GM03348 (cell line): ENCODE measurements at places on chromosomes 12 and 14.

DNA sequence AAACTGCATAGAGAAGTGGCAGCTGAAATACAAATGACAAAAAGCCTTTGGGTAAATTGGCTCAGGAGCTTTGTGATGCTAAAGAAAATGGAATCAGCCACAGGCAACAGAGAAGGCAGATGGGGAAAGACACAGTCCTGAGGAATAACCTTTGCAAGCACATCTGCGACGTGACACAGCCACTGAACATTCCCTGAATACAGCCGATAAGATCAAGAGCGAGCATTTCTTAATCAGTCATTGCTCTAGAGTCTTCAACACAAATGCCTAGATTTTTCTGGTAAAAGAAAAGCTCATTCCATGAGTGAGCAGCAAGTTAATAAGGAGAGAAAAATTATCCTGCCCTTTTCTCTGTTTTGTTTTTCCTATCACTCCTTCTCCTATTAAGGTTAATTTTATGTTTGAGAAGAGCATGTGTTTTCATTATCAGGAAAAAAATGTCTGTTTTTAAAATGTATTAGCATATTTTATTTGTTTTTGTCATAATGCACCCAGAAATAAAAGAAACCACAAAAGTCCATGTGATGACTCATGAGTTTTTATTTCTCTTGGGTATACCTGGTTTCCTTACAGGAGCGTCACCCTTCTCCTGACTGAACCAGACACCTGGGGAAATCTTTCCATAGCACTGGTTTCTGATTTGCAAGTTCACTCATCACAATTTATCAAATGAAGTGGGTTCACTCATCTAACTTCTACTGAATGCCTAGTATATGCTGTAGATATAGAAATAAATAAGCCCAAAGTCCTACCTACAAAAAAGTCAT, 45.4 kb upstream of the PCED1B start:
- no peak for DNase-seq

GRCh38 chr12:47935184-47935583, 28.2 kb upstream of the TMEM106C start:
- DNase-seq, result peak; percentile 92

DNA sequence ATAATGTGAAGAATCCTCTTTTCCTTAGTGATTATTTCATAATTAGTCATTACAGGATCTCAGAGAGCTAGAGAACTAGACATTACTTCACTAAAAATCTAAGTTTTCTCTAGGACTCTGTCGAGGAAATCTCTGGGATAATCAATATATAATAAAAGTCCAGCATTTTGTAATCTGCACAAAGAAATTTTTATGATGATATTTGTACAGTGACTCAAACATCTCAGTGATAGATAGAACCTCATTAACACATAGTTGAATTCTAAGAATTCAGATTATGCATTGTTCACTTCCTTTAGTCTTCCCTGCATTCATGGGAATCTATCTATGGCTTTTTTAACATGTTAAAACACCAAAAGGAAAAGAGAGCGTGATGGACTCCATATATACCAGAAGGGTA, 11.0 kb downstream of the ITPR2 start:
- DNase-seq, result peak; percentile 11

DNA sequence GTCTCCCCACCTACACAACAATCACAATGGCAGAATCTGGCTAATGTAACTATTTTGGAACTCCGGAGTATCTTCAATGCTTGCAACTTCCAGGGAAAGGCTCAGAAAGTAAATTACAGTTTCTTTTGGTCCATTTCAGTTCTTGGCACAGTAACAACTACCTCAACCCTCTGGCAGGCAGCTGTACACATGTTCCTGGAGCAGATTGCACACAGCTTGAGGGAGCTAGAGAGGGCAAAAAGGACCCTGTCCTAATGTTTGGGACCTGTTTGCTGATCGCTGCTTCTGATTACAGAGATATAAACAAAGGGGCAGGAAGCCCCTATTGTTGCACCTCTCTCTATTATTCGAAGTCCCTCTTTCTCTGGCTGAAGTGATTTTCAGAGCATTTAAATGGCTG, 35.2 kb upstream of the SLC38A1 start:
- no peak for DNase-seq

DNA sequence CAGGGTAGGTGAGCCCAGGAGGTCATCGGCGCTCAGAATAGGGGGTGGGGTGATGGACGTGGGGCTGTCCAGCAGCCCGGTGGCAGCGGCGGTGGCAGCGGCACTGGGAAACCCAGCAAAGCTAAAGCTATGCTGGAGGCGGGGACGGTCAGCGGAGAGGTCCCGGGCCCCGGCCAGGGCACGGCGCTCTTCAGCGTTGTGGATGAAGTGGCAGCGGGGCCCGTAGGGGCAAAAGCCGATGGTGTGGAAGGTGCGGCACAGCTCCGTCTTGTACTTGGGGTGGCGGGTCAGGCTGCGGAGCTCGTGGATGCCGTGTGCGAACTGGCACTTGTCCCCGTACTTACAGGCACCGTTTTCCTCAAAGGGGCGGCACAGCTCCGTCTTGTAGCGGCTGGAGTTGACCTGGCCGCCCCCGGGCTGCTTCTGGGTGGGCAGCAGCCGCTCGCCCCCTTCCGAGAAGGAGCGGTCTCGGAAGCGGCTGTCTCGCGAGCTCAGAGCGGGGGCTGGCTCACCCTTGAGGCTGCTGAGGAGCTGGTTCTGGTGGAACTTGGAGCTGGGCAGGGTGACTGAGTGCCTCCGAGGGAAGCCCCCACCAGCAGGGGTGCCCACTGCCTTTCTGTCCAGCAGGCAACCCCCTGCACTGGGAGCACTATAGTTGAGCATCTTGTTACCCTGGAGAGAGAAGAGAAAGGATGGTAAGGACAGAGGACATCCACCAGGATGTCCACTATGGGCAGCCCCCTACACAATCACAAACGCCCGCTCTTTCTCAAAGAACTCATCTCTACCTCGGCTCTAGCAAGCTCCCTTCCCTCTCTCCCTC, 2.8 kb downstream of the ZFP36L1 start:
- no peak for DNase-seq

- DNase-seq, result no peak
Observed at GRCh38 chr14:100674897-100675619, 51.6 kb upstream of the DLK1 start.

GRCh38 chr14:53851394-53852090, 105.1 kb downstream of the BMP4 start:
- DNase-seq, result no peak

GRCh38 chr12:13631873-13632272, 349.5 kb downstream of the GRIN2B start:
- no peak for DNase-seq

- no peak for DNase-seq
Observed at GRCh38 chr12:112148031-112148513, 22.7 kb downstream of the TRAFD1 start.

DNA sequence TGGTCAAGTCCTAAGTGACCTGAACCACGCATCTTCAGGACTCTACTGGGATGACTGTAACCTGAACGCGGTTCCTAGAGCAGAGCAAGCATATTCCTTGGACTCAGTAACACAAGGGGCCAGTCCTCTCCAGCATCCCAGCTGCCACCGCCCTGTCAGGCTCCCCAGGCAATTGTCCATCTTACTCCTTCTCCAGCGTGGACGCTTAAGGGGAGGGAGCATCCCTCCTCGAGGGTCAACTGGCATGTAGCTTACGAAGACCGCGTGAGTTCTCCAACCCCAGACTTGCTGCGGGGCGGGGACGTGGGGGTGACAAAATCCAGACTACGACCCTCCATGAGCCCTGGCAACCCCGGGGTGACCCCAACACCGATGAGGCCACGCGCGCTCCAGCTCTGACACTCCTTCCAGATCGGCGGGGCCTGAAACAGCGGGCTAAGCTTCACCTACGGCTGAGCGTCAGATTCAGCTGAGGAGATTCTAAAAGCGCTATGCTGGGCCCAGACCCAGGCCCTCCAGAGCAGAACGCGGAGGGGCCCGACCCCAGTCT, 846 bp upstream of the MTHFD1 start:
- peak; percentile 28 for DNase-seq

DNA sequence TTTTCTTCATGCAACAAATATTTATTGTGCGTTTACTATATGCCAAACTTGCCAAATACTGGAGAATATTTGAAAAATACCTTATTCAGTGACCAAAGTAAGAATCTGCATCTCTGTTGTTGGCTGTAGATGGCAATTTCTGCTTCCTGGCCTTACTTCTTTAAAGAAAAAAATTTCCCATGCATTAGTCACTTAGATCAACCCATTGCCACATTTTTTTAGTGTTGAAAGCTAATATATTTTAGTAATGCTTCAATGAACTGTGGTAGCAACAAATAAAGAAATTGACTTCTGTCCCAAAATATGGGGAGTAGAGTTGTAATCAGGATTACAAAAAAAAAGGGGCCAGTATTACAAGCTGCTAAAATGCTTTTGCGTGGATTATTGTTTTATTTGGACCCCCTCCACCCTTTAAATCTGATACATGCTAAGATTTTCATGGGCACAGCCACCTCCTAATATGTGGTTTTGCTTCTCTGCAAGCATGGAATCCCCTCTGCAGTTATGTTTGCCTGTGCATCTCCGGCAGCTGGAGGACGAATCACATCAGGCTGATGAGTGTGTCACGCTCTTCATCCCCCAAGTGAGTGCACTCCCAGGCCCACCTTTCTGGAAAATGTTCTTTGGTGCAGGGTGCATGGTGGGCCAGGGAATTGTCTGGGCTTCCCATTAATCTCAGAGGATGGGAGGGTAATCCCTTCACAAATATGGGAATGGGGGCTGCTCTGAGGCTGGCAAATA, 38.1 kb upstream of the PTCSC3 start:
- DNase-seq, result peak; percentile 5

DNA sequence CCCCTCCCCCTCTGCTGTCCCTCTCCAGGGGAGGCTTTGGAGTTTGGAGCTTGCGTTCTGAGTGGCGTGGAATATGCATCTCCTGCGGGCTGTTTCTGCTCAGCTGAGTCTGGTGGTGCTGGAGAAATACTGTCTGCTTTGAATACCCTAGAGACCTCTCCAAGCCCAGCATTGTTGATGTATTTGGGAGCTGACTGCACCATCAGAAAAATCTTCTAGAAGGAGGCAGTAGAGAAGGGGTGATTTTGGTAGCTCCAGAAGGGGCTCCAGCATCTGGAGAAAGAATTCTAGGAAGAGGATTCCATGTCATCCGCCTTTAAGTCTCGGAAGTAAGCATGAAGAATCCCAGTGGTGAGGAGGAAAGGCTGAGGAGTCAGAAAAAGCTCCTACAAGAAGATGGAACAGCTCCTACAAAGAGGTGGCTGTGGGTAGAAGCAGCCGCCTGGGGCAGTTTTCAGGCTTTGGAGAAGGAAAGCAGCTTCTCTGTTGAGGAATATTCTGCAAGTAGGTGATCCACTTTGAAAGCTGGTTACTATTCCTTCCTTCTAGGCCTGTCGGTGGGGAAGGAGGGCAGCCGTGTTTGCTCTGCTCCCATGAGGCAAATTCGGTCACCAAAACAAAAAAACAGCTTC, 9.7 kb downstream of the MLXIP start:
- no peak for DNase-seq

GRCh38 chr12:120110550-120111501, 5.7 kb downstream of the RAB35 start:
- DNase-seq, result no peak

GRCh38 chr14:72563676-72564075, 330.2 kb downstream of the DPF3 start:
- DNase-seq, result no peak

DNA sequence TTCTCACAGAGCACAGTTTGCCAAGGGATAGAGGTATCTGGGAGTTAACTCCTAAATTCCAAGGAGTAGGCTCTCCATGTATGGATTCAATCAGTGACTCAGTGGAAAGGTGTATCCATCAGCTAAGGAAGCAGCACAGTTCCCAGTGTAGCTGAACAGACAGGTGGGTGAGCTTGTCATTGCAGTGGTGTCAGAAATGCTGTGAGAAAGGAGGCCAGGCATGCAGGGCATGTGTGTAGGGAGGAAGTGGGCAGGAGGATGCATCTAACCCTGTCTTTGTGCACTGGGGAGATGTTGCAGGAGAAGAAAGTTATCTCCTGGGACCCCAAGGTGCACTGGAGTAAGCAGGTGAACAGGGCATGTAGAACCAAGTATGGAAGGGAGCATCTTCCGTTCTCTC, 539.0 kb downstream of the VRK1 start:
- DNase-seq, result no peak

- peak; percentile 12 for DNase-seq
Observed at GRCh38 chr12:89245090-89245489, 107.2 kb downstream of the DUSP6 start.

GRCh38 chr12:52255926-52256583, 18.4 kb upstream of the KRT86 start:
- DNase-seq, result no peak

DNA sequence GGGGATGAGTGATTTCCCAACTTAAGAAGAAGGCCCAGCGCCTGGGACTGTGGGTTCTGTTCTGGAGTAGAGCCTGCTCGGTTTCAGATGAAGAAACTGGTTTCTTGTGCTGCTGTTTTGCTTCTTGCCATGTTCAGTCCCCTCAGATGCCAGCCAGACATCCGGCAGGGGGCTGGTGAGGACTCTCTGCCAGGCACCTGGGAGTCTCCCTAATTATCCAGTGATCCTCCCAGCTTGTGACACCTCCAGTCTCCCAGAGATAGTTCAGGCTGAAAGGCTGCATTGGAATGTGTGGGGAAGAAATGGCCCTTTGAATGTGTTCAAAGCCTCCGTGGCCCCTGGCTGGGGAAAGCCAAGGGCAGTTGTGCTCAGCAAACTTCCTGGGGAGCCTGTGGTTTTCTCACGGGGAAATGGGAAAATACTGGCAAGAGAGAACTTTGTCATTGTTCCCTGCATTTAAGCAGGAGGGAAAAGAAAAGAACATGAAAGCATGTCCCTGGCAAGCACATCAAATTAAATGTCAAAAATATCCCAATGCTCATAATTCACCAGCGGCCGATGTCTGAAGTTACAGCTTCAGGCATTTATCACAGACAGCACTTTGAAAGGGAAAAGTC, 8.5 kb upstream of the SERPINA12 start:
- DNase-seq, result no peak

GRCh38 chr12:115572440-115572839, 705.1 kb downstream of the MED13L start:
- no peak for DNase-seq

GRCh38 chr14:101598159-101598558, 36.9 kb downstream of the DIO3 start:
- DNase-seq, result no peak

- DNase-seq, result no peak
Observed at GRCh38 chr12:120820884-120821510, 83.2 kb downstream of the SPPL3 start.

- DNase-seq, result no peak
Observed at GRCh38 chr14:90405755-90406154, 8.9 kb downstream of the CALM1 start.

GRCh38 chr12:40168001-40168400, 56.8 kb upstream of the LRRK2 start:
- no peak for DNase-seq

- peak; percentile 42 for DNase-seq
Observed at GRCh38 chr12:1488908-1489381, 105.4 kb downstream of the FBXL14 start.
